HCT116 (cell line): ENCODE measurements at places on chromosomes 4 and X. TPM values are rescaled to one million over a fixed set of nuclear protein-coding genes. Genes with fewer than 3 reads are reported as not detected.

GRCh38 chr4:52059372-52059771, 8.3 kb downstream of the SPATA18 start:
- no peak for DNase-seq

DNA sequence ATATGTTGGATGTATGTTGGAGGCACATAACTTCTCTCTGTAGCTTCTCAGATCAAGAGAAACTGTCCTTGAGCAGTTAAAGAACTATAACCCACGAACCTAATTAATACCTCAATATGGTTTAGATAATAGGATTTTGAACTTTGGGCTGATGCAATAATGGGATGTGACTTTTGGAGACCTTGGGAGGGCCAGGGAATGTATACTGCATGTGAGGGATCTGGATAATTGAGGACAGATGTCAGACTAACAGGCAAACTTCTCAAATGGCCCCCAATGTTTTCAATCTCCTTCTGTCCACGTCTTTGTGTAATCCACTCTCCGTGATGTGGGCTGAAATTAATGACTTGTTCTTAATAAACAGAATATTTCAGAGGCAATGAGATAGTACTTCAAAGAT, 202.2 kb upstream of the FAT4 start:
- no peak for DNase-seq

DNA sequence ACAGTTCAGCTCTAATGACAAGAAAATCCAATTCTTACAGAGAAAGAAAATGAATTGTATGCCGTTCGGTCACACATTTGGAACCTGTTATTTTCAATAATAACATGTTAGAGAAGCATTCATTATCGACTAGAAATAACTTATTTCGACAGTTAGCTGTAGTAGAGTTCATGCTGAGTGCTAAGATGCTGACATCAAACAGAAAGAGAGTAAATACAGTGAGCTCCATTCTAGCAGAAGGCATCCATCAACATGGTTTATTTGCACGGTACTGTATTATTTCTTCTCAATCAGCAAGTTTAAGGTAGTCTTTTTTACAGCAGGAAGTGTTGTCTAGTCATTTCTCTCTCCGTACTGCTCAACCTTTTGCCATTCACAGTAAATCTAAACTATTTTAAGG, 732.1 kb downstream of the STIM2 start:
- no peak for DNase-seq

GRCh38 chr4:146243883-146244277, 29.5 kb downstream of the REELD1 start:
- DNase-seq, result no peak

- DNase-seq, result no peak
Observed at GRCh38 chr4:76376534-76376933, 44.4 kb downstream of the CCDC158 start.

SULT1B1 gene
- total RNA-seq, result 0.10 TPM

MTMR8 gene
- total RNA-seq, result 1.1 TPM

- DNase-seq, result no peak
Observed at GRCh38 chr4:140943486-140944198, 187.5 kb upstream of the TBC1D9 start.

GRCh38 chrX:30791296-30792278, 97.5 kb downstream of the TAB3 start:
- no peak for DNase-seq

DNA sequence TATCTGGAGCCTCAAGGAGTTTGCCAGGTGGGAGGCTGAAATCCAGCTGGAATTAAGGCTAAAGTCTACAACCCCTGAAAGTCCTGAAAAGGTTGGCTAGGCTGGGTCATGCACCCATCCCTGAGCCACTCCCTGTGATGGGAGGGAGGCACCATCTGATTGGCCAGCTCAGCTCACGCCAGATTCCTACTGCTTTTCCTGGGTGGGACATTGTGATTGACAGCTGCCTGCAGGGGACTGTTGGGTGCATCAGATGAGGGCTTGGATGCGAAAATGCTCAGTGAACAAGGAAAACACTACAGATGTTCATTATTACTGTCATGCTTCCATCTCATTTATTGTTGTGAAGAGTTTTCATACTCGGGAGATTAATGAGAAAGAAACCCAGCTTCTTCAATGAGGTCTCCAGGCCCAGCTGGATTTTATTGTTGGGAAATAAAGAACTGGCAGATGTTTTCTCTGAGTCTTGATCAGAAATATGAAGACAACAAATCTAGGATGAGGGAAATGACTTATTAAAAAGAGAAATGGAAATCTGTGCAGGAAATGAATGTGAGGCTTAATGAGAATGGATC, 185.9 kb downstream of the STK32B start:
- DNase-seq, result no peak

- no peak for DNase-seq
Observed at GRCh38 chrX:47169726-47170515, 23.7 kb upstream of the UBA1 start.

TMPRSS11E gene
- not detected for total RNA-seq

- peak; percentile 18 for DNase-seq
Observed at GRCh38 chr4:172892300-172892699, 276.3 kb upstream of the GALNT7 start.

- DNase-seq, result no peak
Observed at GRCh38 chr4:67933038-67933437, 30.3 kb downstream of the TMPRSS11A start.

- peak; percentile 40 for DNase-seq
Observed at GRCh38 chr4:40897557-40898203, 147.9 kb downstream of the NSUN7 start.

DNA sequence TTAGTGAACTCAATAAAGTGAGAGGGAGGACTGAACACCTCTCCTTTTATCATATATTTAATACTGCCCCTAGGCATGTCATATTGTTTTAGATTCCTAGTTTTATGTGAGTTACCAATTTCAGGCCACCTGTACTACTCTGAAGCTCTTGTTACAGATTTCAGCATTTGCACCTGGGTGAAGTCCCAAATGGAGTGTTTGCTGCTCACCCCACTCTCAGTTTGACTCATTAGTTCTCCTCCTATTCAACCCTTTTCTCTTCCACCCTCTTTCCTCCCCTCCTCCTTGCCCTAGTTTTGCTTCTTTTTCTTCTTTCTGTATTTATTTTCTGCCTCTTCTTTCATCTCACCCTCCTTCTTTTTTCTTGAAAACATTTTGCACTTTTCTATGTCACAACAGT, 1852.2 kb upstream of the IGFBP7 start:
- DNase-seq, result no peak

DNA sequence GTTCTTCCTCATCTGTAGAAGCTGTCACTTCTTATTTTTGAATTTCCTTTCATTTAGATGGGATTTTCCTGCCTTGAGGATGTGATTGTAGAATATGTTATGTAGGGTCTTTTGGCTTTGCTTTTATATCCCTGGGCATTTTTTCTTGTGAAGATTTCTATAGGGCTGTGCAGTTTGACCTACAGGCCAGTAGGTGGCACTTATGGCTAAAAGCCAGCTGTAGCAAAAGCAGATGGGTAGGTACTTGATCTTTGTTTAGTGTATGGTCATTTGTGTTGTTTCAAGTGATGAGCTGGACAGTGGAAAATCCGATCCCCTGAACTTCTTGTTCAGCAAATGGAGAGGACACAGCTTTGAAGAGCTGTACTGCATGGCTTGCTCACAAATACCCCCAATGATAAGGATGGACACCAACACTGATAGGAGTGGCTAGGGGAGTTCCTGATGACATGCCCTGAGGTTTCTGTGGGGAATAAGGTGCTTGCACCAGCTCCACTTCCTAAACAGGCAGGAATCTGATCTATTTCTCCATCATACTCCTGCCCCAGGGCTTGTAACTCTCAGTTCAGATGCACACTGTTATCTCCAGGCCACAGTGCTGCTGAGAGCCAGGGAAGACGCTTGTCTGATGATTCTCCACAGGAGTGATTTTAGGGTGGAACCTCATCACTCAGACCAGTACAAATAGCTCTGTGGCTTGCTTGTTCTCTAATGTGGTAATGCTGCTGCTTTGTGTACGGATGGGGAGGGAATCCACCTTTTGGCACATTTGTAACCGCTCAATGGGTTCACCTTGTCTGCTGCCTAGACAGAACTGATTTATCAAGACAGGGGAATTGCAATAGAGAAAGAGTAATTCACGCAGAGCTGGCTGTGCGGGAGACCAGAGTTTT, 417.1 kb upstream of the MAGEB16 start:
- DNase-seq, result no peak

DNA sequence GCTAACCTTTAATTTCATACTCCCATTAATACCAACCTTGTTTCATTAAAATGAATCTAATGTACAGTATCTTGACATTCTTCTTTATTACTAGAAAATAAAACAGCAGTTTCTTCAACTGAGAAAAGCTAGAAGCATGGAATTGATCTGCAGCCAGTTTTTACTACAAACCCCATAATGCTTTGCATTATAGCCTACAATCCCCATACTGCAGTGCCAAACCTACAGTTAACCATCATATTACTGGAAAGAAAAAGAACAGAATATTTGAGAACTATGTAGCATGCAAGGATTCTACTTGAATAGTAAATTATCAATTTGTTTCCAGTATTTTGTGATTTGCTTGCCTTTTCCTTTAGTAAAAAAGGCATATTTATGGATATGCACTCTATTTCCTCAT, 3.2 kb upstream of the IL1RAPL1 start:
- DNase-seq, result no peak

- DNase-seq, result no peak
Observed at GRCh38 chr4:125961626-125962025, 646.9 kb downstream of the FAT4 start.

AMTN gene
- total RNA-seq, result not detected

DNA sequence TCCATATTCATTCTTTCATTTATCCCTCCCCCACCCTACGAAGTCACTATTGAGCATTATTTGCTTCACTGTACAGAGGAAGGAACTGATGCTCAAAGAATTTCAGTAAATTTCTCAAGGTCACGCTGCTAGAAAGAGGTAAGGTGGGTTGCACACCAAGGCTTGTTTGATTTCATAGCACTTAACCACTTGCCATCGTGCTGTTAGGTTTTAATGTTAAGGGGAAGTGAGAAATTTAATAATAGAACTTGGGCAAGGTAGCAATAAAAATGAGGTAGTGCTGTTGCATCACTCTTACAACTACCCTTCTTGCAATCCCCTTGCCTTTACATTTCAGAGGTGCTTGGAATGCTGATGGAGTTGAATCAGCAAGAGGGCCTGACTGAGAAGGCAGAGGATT, 343.1 kb downstream of the MID1IP1 start:
- DNase-seq, result no peak

CPZ gene
- not detected for total RNA-seq

- no peak for DNase-seq
Observed at GRCh38 chr4:153916273-153916755, 127.4 kb upstream of the SFRP2 start.

DNA sequence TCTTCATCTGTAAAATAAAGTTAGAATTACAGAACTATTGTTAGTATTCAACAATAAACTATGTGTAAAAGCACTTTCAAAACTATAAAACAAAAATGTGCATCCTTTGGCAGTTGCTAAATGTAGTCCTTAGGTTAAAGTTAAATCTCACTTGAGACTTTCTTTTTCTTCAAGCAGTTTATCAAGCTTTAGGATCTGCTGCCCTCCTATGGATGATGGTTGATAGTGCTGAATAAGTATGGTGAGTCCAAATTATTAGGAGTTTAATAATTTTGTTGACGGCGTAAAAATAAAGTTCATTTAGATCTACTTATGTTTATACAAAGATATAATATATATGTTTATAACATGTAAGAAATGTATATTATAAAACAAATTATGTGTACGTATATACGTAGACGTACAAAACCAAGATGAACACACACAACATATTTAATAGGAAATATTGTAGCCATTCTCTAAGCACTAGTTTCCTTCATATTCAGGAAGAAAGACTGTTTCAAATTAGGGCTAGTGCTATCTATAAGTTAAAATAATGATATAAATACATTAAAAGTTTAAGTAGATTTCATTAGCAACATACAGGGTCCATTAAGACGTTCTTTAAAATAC, 22.3 kb downstream of the UGT2A2 start:
- peak; percentile 47 for DNase-seq

- no peak for DNase-seq
Observed at GRCh38 chr4:137700072-137700471, 167.8 kb upstream of the PCDH18 start.

FHL1 gene
- 20.0 TPM for total RNA-seq

XK gene
- 2.6 TPM for total RNA-seq

FREM3 gene
- total RNA-seq, result not detected

GRCh38 chrX:107565015-107565414, 63.3 kb upstream of the PRPS1 start:
- no peak for DNase-seq

GRCh38 chrX:30659421-30659820, 6.2 kb downstream of the GK start:
- DNase-seq, result no peak

DNA sequence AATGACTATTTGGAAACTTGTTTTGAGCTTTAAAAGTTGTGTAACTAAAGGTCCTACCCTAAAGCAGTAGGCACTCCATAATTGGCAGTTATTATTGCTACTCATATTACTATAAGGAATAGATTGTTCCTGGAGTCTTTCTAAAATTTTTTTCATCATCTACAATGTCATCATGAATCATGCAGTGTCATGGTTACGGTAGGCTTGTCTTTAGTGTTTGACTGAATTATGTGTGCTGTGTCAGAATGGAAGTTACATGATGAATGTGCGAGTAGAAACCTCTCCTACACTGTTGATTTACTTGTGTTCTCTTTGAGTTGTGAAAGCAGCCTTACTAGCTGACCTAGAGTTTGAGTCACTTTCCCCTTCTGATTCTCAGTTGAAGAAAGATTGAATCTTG, 1099.9 kb downstream of the RAPGEF2 start:
- DNase-seq, result no peak

GAGE2A gene
- total RNA-seq, result 0.52 TPM

DNA sequence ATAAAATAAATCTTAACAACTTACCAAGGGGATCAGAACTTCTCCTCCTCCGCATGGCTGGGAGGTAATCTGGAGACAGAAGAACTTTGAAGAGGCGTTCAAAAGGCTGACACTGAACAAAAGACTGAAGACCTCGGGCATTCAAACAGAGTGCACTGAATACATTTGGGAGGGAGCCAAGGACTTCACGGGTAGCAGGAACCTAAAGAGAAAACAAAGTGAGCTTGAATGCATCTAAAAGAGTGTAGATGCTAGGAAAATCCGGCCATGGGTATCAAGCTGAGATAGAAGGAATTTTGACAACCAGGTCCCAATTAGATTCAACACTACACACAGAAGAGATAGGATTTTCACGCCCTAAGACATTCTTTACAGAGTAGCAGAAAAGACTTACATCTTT, 69.6 kb downstream of the HUWE1 start:
- DNase-seq, result no peak

PABPC1L2B gene
- total RNA-seq, result not detected

DNA sequence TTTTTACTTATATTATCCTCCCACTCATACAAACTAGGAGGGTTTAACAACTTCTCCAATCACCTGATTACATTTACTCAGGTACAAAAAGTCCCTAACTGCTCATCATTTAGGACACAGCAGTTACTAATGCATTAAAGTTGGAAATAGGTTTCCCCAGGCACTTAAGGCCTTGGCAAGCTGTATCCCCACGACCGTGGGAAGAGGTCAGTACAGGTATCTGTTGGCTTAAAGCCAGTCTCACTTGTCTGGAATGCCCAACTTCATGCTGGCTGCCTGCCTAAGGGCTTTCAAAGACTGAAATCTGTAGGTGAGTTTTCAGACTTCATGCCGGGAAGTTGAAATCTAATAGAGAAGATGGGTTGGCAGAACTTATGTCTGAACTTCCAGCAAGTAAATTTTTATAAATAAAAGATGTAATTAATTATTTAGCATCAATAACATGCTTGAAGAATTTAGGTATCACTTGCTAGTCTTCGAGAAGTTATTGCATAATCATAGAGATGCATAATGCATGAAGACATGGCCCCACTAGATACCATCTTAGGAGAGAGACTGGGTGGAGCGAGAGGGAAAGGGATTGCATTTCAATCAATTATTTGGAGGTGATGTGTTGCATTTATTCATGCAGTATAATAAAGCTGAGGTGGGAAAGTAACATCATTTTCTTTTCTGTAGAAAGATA, 54.2 kb downstream of the SCD5 start:
- DNase-seq, result no peak

KIT gene
- total RNA-seq, result not detected
